ENCODE measurements at places on chromosomes 3 and 15.

- no peak for DNase-seq
These were observed 218.8 kb downstream of the TBL1XR1 start for GRCh38 chr3:176978441-176978840.

- DNase-seq: no peak
These were observed 42.7 kb downstream of the THBS1 start for GRCh38 chr15:39623529-39623931.

DNA sequence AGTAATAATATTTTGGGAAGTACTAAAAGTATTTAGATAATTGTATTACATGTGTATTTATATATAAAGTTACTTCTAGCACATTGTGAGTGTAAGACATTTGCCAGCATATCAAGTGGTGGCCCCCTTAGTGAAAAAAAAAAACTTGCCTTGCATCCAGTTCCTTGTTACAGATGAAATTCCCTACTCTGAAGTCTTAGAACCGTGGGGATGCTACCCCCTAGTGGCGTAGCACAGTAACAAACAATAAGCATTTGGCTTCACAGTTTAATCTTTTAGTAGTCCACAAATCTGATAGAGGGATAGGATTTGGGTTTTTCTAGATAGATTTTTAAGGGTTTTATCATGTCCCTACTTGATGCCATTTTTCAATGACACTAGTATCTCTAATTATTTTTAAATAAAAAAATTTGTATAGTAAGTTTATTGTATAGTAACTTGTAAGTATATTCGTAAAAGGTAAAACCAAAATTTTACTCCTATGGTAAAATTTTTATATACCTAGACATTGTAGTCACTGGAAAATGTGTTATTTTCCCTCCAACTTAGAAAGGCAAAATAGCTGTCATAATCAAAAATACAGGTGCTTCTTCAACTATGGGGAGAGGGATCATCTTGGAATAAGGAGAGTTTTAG is 14.3 kb downstream of the SMC4 start:
- peak; percentile 40 for DNase-seq

GRCh38 chr3:71421475-71421819 is 162.1 kb downstream of the FOXP1 start:
- DNase-seq: no peak

GRCh38 chr15:101121511-101122090 is 130.2 kb downstream of the CHSY1 start:
- DNase-seq: peak; percentile 71
